ENCODE measurements at places on chromosomes 13 and 19.

GRCh38 chr13:112244061-112244460 is 132.1 kb upstream of the SPACA7 start:
- no peak for DNase-seq

GRCh38 chr19:17673937-17674799 is 14.0 kb downstream of the UNC13A start:
- DNase-seq, result peak; percentile 54

DNA sequence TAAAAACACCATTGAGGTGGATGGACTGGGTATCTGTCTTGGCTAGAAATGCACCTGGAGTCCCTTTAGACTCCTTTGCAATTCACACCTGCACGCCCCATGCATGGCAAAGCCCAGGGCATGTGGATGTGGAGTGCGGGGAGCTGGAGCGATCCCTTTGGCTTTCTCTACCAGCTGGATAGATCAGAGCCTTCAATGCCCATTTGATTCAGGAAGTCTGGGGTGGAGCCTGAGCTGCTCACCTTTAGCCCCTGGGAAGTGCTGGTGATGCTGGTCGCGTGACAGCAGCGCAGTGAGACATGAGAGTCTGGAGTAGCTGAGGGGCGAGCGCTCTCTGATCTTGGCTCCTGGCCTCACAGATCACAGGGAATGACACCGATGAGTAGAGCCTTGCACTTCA is 4.8 kb upstream of the ZNF536 start:
- no peak for DNase-seq

DNA sequence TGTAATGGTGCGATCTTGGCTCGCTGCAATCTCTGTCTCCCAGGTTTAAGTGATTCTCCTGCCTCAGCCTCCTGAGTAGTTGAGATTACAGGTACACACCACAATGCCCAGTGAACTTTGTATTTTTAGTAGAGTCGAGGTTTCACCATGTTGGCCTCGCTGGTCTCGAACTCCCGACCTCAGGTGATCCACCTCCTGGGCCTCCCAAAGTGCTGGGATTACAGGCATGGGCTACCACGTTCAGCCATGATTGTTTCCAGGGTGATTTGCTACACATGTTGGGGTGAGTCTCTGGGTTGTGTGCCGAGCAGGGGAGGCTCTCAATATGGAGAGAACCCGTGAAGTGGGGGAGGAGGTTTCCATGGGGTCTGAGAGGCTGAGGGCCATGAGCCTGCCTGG is 24.8 kb upstream of the CEACAM21 start:
- no peak for DNase-seq

GRCh38 chr13:78215458-78216108 is 297.0 kb upstream of the EDNRB start:
- DNase-seq, result no peak

DNA sequence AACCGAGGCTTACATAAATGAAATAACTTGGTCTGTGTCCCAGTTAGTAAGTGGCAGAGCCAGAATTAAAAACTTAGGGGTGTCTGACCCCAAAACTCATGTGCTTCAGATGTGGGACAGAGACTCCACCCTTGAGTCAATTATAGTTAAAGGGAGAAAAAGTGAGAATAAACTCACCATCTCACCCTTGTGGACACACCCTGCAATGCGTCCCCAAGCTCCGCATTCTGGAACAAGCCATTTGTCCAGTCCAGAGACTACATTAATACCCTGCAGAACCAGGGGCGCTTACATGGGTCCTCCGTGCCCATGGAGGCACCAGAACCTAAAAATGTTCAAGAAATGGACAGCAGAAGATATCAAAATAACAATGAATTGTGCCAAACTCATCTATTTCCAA is 207.0 kb upstream of the ZNF507 start:
- no peak for DNase-seq
